ENCODE measurements at places on chromosomes 2 and 18. TPM values are rescaled to one million over a fixed set of nuclear protein-coding genes. Genes with fewer than 3 reads are reported as not detected.

Gene CASP8
- total RNA-seq = 3.6 TPM

Gene ACADL
- total RNA-seq = 0.34 TPM

Gene GAREM2
- 19.9 TPM for total RNA-seq

Gene GPR35
- not detected for total RNA-seq

- DNase-seq = no peak
- H3K4me1 ChIP-seq = peaks cover 2% of the 10 kb centered on the region
- H3K27me3 ChIP-seq = no peaks in the 10 kb centered on the region
- no peak overlapping the region for H3K4me3 ChIP-seq
Measured at GRCh38 chr2:236976266-236977062, 109.2 kb upstream of the COPS8 start.

GRCh38 chr18:55877321-55877720, 289.3 kb upstream of the TCF4 start:
- H3K4me3 ChIP-seq = no peak overlapping the region
- no peak overlapping the region for H3K27ac ChIP-seq
- no peak for DNase-seq
- H3K36me3 ChIP-seq = no peaks in the 10 kb centered on the region
- no peaks in the 10 kb centered on the region for H3K27me3 ChIP-seq

DNA sequence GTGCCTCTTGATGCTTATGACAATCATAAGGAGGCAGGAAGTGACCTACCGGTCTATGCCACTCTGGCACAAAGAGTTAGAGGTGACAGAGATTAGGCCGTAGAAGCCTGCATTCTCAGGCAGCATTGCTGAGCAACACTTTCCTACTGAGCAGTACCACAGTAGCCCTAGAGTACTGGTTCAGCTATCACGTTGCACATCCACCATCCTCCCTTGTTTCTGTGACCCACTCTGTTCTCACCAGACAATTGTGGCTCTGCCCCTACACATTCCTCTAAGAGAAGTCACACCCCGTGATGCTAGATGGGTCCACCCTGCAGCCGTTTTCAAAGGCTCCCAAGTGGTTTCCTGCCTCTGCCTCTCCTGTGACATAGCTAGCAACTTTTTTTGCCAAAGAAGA, 22.6 kb upstream of the SUCLG1 start:
- no peak overlapping the region for H3K4me3 ChIP-seq
- no peak overlapping the region for H3K27ac ChIP-seq
- no peaks in the 10 kb centered on the region for H3K27me3 ChIP-seq
- no peaks in the 10 kb centered on the region for H3K4me1 ChIP-seq
- no peaks in the 10 kb centered on the region for H3K36me3 ChIP-seq
- no peak for DNase-seq

GRCh38 chr2:236715491-236715961, 145.9 kb downstream of the ACKR3 start:
- H3K27me3 ChIP-seq = no peaks in the 10 kb centered on the region
- DNase-seq = no peak
- no peaks in the 10 kb centered on the region for H3K4me1 ChIP-seq
- H3K4me3 ChIP-seq = no peak overlapping the region
- no peak overlapping the region for H3K27ac ChIP-seq

- no peaks in the 10 kb centered on the region for H3K4me1 ChIP-seq
- no peaks in the 10 kb centered on the region for H3K27me3 ChIP-seq
- no peaks in the 10 kb centered on the region for H3K36me3 ChIP-seq
- no peak overlapping the region for H3K4me3 ChIP-seq
Measured at GRCh38 chr2:212958757-212959295, 192.6 kb downstream of the IKZF2 start.

- peaks cover 10% of the 10 kb centered on the region for H3K4me1 ChIP-seq
- no peak overlapping the region for H3K27ac ChIP-seq
- H3K27me3 ChIP-seq = no peaks in the 10 kb centered on the region
- no peak for DNase-seq
- no peaks in the 10 kb centered on the region for H3K36me3 ChIP-seq
Measured at GRCh38 chr2:48417856-48418838, 111.8 kb upstream of the STON1 start.
